Neural progenitor cell (in vitro differentiated cells): ENCODE measurements at places on chromosomes 3 and 15. TPM values are rescaled to one million over a fixed set of nuclear protein-coding genes. Genes with fewer than 3 reads are reported as not detected.

The HHATL gene
- total RNA-seq, result not detected in 2 replicates

The TMC3 gene
- 0.09 and 0.13 TPM in 2 replicates for total RNA-seq

The GOLGA6L7 gene
- not detected in 2 replicates for total RNA-seq

The CLDN11 gene
- 1.6 and 2.0 TPM in 2 replicates for total RNA-seq

The ARPP21 gene
- total RNA-seq, result 0.19 TPM in 1 of 2 replicates, not detected in the other

DNA sequence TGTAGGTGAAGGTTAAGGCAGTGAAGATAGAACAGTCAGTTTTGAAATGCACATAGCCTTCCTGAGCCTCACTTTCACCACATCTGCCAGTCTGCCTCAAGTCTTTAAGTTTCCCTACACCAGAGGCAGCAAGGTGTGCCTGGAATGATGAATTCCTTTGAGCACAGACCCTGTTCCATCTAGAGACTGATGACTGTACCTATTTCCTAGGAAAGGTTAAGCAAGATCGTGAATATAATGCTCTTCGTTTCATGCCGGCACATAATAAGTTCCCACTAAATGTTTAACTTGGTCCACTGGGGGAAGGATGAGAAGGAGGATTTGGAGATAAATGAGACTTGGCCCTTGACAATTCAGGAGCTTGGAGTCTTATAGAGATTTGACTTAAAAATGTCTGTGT is 141.9 kb downstream of the LPP start:
- H3K27ac ChIP-seq, result no peak overlapping the region
- H3K4me3 ChIP-seq, result no peak overlapping the region
- peaks cover 39% of the 10 kb centered on the region for H3K4me1 ChIP-seq
- DNase-seq, result no peak
- H3K36me3 ChIP-seq, result no peaks in the 10 kb centered on the region

DNA sequence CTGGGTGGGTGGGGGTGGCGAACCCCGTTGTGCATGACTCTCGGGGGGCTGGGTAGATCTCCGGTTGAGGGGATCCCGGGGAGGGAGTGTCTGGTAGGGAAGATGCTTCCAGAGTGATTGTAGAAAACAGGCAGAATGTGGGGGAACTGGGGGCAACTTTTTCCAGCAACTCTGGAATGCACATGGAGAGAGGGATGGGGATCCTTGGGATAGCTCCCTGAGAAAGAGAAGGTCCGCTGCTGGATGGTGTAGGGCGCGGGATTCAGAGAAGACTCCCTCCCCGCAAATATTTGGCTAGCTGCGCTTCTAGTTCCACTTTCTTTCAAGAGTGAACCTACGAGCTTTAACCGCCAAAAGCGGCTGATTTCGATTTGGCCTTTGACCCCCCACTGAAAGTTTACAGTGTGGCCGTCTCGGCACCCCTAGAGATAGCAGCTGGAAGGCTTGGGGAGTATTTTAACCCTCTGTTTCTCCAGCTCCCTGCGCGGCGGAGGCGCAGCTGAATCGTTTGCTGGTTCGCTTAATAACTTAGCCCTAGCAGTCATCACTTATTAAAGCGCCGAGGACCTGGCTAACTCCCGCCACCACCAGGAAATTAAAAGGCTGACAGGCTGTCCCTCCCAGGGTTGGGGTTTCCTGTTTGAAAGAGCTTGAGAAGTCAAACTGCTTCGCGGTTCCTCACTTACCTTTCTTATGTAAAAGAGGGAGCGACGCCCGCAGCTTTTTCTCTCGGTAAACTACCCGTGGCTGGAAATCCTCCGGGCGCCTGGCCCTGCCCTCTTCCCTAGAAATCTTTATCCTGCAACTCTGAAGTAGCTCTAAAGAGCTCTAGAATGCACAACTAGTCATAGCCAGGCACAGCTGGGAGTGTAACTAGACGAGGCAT is 1.2 kb downstream of the PHLDB2 start:
- DNase-seq, result peak; percentile 94
- no peak overlapping the region for H3K27ac ChIP-seq
- H3K27me3 ChIP-seq, result peaks cover 81% of the 10 kb centered on the region

DNA sequence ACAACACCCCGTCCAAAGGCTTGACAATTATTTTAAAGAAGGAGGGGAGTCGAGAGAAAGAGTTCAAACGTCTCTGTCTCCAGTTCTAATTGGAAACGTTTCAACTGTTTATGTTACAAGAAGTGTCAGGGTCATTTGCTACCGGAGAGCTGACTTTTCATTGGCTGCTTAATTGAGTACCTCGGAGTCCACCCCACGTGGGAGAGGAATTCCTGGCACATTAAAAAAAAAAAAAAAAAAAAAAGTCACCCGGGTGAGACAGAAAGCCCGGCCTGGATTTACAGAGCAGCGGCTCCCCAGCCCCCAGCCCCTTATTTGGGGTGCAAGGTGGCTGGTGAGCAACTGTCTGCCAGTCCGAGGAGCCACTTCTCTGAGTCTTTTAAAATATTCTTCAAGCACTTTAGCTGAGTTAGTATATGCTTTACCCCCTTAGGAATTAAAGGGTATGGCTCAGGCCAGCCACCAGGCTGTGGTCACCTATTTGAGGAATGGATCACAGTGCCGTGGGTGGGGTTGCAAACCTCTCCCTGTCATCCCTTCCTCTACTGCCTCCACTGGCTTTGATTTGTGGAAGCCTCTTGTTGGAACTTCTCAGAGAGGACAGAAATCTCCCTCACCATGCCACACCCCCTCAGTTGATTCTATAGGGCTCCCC is 3.9 kb upstream of the TLE3 start:
- no peaks in the 10 kb centered on the region for H3K36me3 ChIP-seq
- H3K27me3 ChIP-seq, result peaks cover 26% of the 10 kb centered on the region
- peak overlapping the region; percentile 37 for H3K4me3 ChIP-seq
- H3K4me1 ChIP-seq, result peaks cover 16% of the 10 kb centered on the region

GRCh38 chr15:89206908-89207331 is 14.5 kb downstream of the RLBP1 start:
- H3K27me3 ChIP-seq, result no peaks in the 10 kb centered on the region
- DNase-seq, result peak; percentile 91
- no peaks in the 10 kb centered on the region for H3K4me1 ChIP-seq
- no peaks in the 10 kb centered on the region for H3K36me3 ChIP-seq
- H3K4me3 ChIP-seq, result no peak overlapping the region

- H3K27me3 ChIP-seq, result no peaks in the 10 kb centered on the region
- no peak for DNase-seq
- no peak overlapping the region for H3K4me3 ChIP-seq
Measured at GRCh38 chr15:81091889-81092558, 42.0 kb upstream of the CFAP161 start.

GRCh38 chr3:108131475-108132134 is 40.8 kb upstream of the CD47 start:
- no peaks in the 10 kb centered on the region for H3K27me3 ChIP-seq
- no peak overlapping the region for H3K27ac ChIP-seq
- H3K4me1 ChIP-seq, result peaks cover 18% of the 10 kb centered on the region
- no peak overlapping the region for H3K4me3 ChIP-seq
- DNase-seq, result no peak
